ENCODE measurements at places on chromosomes 3 and 15.

DNA sequence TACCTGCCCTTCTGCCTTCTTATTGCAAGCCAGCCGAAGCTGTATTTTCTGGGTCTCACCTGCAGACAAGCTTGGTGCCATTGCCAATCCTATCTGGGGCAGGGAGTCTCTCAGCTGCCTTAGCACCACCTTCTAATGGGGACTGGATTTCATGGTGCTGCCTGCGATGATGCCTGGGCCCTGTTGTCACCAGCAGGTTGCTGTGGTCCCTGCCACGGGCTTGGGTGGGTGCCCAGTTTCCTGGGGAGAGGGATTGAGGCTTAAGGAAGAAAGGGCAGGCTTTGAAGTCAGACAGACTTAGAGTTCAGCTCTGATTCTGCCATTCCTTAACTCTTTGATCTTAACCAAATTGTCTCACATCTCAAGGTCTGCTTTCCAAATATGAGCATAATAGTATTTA, 87.4 kb upstream of the CD96 start:
- no peak for DNase-seq

- DNase-seq, result no peak
These were observed 8.0 kb downstream of the PLXNA1 start for GRCh38 chr3:126990890-126991289.

DNA sequence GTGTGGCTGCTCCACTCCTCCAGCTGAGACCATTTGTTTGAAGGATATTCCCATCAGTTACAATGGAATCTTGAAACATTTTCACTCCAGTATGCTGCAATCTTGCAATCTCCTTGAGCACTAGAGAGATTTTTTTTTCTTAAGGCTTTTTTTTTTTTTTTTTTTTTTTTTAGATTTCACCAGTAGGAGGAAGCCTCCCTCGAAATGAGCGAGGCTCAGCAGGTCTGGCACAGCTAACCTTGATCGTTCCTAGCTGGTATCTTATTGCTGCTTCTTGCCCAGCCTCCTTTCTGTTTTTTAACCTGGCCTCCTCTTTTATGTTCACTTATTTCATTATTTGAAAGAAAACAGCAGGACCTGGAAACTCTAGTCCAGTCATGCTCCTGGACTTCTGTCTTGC, 48.1 kb downstream of the RAP2B start:
- peak; percentile 39 for DNase-seq

- DNase-seq, result no peak
These were observed 18.3 kb downstream of the FGF7 start for GRCh38 chr15:49441356-49441755.

- DNase-seq, result no peak
These were observed 124.5 kb upstream of the ATP10A start for GRCh38 chr15:25987638-25988037.

GRCh38 chr3:49902511-49903345, 945 bp downstream of the MST1R start:
- no peak for DNase-seq

- peak; percentile 26 for DNase-seq
These were observed 32.2 kb downstream of the RIOX2 start for GRCh38 chr3:97940034-97940433.

- peak; percentile 95 for DNase-seq
These were observed 72.1 kb downstream of the LRIG1 start for GRCh38 chr3:66428733-66429132.

DNA sequence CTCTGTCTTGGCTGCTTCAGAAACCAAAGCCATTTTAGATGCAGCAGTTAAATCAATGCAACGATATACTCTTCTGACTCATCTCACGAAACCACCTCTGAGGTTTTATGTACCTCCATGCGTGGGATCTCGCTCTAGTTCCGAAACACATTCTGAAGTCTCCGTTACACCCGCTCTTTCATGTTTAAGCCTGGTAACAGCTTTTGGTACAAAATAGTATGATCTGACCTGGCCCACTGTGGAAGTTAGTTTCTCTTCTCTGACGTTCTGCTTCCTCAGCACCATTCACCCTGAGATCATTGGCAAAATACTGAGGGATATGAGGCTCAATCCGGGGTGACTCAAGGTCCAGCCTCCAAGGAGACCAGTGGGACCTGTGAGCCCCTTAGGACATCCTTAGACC, 121.9 kb downstream of the TMEM266 start:
- DNase-seq, result no peak

GRCh38 chr3:133137042-133137996, 99.1 kb downstream of the TMEM108 start:
- DNase-seq, result no peak

DNA sequence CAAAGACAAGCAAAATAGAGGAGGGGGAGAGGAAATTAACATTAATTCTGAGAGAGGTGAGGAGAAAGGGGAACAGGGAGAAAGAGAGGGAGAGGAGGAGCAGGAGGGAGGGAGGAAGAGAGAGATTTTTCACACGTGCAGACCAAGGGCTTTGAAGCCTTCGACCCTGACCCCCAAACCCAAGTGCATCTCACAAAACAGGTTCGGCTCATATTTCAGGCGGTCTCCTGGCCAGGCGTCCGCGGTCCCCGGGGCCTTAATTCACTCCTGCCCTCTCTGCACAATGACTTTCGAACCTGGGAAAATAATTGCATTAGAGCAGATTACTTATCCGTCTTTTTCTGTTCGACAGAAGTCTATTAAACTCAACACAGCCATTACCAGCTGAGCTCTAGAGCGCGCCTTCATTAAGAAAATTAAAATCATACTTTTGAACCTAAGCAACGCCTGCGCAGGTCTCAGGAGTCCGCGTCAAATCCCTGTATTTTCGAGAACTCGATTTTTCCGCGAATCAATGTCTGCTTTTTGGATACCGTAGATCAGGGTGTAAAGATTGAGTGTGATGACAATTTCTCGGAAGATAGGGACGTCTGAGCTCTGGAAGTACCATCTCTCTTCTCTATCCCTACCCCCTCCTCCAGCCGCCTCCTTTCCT, 220.7 kb downstream of the MEIS2 start:
- DNase-seq, result no peak

Measured in epithelial cell of esophagus (primary cell).